Activated T-helper 9 cell treated with anti-CD3 and anti-CD28 coated beads, Interleukin-2, amount 50 U/mL, for 16 hours (primary cell): ENCODE measurements at places on chromosomes 12 and 14.

- DNase-seq: no peak
Observed at GRCh38 chr14:67710209-67710608, 8.5 kb downstream of the RDH12 start.

DNA sequence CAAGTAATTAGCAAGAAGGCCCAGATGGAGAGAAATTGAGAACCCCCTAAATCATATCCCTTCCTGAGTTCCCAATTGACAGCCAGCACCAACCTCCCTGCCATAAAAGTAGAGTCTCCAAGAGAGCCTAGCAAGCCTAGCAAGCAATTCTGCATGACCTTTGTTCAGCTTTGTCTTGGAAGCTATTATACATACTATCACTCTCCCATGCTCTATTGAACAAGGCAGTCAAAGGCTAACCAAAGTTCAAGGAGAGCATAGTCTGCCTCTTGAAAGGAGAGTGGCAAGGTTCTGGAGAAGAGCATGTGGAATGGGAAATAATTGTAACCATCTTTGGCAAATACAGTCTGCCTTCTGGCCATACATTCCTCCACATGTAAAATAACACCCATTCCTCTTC lies 7.8 kb downstream of the ACOT4 start:
- DNase-seq: no peak

- no peak for DNase-seq
Observed at GRCh38 chr14:96863327-96863985, 66.3 kb downstream of the VRK1 start.

- DNase-seq: no peak
Observed at GRCh38 chr12:26195641-26196420, 458 bp downstream of the SSPN start.
